Activated CD4-positive, alpha-beta memory T cell treated with anti-CD3 and anti-CD28 coated beads for 36 hours (primary cell): ENCODE measurements at places on chromosomes 3 and 15. TPM values are rescaled to one million over a fixed set of nuclear protein-coding genes. Genes with fewer than 3 reads are reported as not detected.

Gene SERPINI1
- 2.3 TPM for total RNA-seq

Gene CHRNA5
- total RNA-seq = 4.5 TPM

Gene SYNM
- 2.6 TPM for total RNA-seq

Gene TBC1D21
- total RNA-seq = not detected

Gene SCAMP5
- total RNA-seq = 0.33 TPM

Gene PPP1R14D
- not detected for total RNA-seq

Gene RBMS3
- 1.6 TPM for total RNA-seq

Gene C2CD4A
- total RNA-seq = 2.3 TPM

Gene BMF
- 6.9 TPM for total RNA-seq

Gene ZMYND10
- total RNA-seq = 0.94 TPM

Gene GRAMD1C
- 0.64 TPM for total RNA-seq

Gene ARRDC4
- 0.24 TPM for total RNA-seq

Gene WDR93
- not detected for total RNA-seq

Gene NEK10
- total RNA-seq = 0.36 TPM
